ENCODE measurements at places on chromosomes 1 and 21. TPM values are rescaled to one million over a fixed set of nuclear protein-coding genes. Genes with fewer than 3 reads are reported as not detected.

Gene C4BPA
- 0.09 TPM for total RNA-seq

Gene OVAAL
- not detected for total RNA-seq

Gene RAP1GAP
- total RNA-seq, result 0.62 TPM

Gene CLCA1
- not detected for total RNA-seq

Gene LCE3D
- not detected for total RNA-seq

Gene OLIG2
- total RNA-seq, result 0.04 TPM

Gene POU2F1
- total RNA-seq, result 6.9 TPM

Gene FAM131C
- total RNA-seq, result 0.09 TPM

Gene RGS8
- 0.04 TPM for total RNA-seq

Gene C8A
- not detected for total RNA-seq

Gene MPL
- total RNA-seq, result 0.09 TPM

Gene LRRN2
- total RNA-seq, result 2.7 TPM

Gene SLC41A1
- total RNA-seq, result 15.0 TPM

Gene SLC35E2B
- 27.4 TPM for total RNA-seq

Gene TEDDM1
- not detected for total RNA-seq

Gene UBXN10
- total RNA-seq, result 0.22 TPM

Gene OPTC
- not detected for total RNA-seq

Gene AGTRAP
- total RNA-seq, result 24.8 TPM

Gene ETV3L
- not detected for total RNA-seq

Gene DNASE2B
- total RNA-seq, result 0.09 TPM

Gene CRNN
- not detected for total RNA-seq

Gene WDR64
- 0.04 TPM for total RNA-seq

Gene ESRRG
- 20.3 TPM for total RNA-seq

Gene HOOK1
- 1.9 TPM for total RNA-seq

Gene CD84
- total RNA-seq, result 2.0 TPM

Gene IL24
- total RNA-seq, result not detected

Gene ERICH3
- total RNA-seq, result 0.04 TPM

Gene PCP4L1
- 0.04 TPM for total RNA-seq

Gene AMIGO1
- total RNA-seq, result 12.3 TPM

Gene C1orf198
- total RNA-seq, result 59.4 TPM

Gene PTPRC
- 4.7 TPM for total RNA-seq

Gene GSTM3
- total RNA-seq, result 51.3 TPM

Gene FAM151A
- not detected for total RNA-seq

Gene CFAP107
- total RNA-seq, result 0.62 TPM

Gene WNT2B
- 7.8 TPM for total RNA-seq

Gene CFHR1
- total RNA-seq, result 0.53 TPM

Gene SLC2A5
- total RNA-seq, result 4.5 TPM

Gene FAM72D
- 0.71 TPM for total RNA-seq

Gene RHBDL2
- 0.35 TPM for total RNA-seq

Gene ANGPTL1
- total RNA-seq, result 98.2 TPM

Gene SPRR4
- not detected for total RNA-seq

Gene HES3
- total RNA-seq, result not detected

Gene IRF6
- 0.49 TPM for total RNA-seq

Gene NBPF6
- total RNA-seq, result not detected

Gene RIPPLY3
- total RNA-seq, result 0.09 TPM
